ENCODE measurements at places on chromosomes 7 and 10.

- no peak for DNase-seq
These were observed 172.5 kb downstream of the ELFN1 start for GRCh38 chr7:1842321-1843221.

DNA sequence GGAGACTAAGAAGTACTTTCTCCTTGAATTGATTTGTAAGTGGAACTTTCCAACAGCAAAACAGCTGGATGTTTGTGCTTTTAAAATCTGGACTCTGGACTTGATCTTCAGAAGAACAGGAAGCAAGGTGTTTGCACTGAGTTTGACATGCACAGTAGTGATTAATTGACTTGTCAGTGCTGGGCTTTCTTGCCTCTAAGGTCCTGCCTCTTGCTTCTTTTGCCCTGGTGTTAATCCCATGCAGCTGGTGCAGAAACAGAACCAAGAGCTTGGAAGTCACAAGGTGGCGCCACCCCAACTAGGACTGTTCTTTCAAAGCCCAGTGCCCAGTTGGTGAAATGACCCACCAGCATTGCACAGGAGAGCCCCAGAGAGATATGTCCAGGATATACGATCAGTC, 66.8 kb upstream of the SEPHS1 start:
- no peak for DNase-seq

DNA sequence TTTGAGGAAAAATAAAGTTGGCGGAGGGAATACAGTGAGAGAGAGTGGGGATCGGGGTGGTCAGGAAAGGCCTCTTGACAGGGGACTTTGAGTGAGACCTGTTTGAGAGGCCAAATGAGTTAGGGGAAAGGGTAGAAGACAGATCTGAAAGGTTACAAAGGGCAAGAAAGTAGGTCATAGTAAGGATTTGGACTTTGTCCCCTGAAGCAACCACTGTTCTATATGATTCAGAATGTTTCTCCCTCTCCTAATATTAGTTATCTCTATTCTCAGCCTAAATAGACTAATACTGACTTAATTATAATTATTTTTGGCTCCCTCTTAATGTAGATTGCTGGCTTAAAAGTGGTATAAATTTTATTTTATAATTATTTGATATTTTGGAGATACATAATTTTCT, 88.0 kb downstream of the CTNNA3 start:
- no peak for DNase-seq

- no peak for DNase-seq
These were observed 18.7 kb downstream of the CALD1 start for GRCh38 chr7:134798155-134798554.

GRCh38 chr10:133013463-133013862, 71.1 kb upstream of the CFAP46 start:
- peak; percentile 12 for DNase-seq

- DNase-seq: no peak
These were observed 15.0 kb downstream of the CDK14 start for GRCh38 chr7:90611115-90611514.

GRCh38 chr10:74900297-74900696, 73.9 kb downstream of the KAT6B start:
- peak; percentile 48 for DNase-seq

DNA sequence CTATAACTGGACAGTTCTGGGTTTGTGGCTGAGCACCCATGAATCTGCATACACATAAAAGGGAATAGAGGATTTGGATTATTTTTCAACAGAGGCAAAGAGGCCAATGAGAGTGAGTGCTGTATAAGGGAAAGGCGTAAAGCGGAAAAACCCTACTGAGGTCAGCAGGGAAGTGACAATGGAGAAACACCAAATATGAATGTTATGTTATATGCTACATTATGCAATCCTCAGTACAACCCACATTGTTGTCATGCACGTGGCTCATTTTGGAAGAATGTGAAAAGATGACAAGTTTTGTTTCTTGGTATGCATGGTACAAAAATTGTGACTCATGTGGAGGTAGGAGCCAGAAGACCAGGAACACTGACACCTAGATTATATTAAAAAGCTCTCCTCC, 113.6 kb upstream of the AMPH start:
- peak; percentile 2 for DNase-seq

DNA sequence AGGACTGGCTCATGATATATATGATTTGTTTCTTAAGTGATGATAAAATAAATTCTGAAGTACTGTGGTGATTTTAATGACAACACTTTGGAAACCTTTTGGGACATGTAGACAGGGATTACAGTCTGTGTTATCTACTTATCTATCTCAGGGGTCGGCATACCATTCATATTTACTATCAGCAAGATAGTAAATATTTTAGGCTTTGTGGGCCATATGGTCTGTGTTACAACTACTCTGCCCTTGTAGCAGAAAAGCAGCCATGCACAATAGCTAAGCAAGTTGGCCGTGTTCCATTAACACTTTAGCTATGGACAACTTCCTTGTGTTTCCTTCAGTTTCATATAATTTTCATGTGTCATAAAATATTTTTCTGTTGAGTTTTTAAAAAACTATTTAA, 97.8 kb upstream of the PRPS1L1 start:
- DNase-seq: no peak

GRCh38 chr7:112383671-112384417, 66.4 kb upstream of the IFRD1 start:
- DNase-seq: peak; percentile 14

- DNase-seq: no peak
These were observed 176.8 kb downstream of the PKD1L1 start for GRCh38 chr7:47771336-47771989.

- peak; percentile 6 for DNase-seq
These were observed 198.0 kb downstream of the CAMK1D start for GRCh38 chr10:12547301-12547771.

GRCh38 chr10:5522913-5523560, 1.7 kb upstream of the CALML3 start:
- DNase-seq: no peak

DNA sequence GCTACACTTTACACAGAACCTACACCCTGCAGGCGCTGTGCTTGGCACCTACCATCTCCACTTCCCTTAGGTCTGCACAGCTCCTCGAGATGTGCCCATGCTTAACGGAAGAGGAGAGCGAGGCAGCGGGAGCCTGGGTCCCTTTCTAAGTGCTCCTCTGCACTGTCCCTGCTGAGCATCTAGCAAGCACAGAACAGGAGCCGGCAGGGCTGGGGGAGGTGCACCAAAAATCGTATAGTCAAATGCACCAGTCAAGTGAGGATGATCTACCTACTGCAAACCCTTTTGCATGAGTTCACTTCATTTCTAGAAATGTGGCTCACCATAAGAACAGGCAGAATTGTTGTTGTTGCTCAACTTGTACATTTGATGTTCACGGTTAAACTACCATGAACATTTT, 267.7 kb downstream of the TNS3 start:
- DNase-seq: no peak

DNA sequence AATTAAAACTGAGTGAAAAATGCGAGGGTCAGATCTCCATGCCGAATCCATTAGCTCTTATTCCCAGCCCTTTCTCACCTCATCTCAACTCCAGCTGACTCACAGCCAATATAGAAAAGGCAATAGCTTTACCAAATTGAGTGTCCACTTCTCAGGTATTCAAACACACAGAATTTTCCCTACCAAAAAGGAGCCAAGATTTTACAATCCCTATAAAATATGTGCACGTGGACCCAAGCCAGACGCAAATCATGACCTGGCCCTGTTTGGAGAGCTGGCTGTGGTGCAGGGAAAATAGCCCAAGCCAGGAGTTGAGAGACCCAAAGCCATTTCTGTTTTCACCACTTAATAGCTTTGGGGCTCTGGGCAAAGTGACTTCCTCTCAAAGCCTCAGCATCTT, 379.7 kb upstream of the AUTS2 start:
- DNase-seq: no peak

DNA sequence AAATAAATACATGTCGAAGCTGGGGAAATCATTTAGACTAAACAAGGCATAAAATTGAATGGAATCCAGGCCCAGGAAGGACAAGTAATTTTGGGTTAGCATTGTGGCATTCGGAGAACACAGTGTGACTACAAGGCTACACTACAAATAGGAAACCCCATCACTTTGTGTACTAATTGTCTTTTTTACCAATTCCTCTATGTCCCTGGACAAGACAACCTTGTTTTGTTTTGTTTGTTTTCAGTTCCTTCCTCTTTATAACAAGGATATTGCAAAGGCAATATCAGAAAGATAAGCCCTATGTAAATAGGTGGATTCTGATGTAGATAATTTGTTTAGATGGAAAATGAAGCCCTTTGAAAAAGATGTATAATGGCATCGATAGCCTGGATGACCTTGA, 215.9 kb upstream of the MKLN1 start:
- no peak for DNase-seq

GRCh38 chr10:112649006-112649821, 202.2 kb downstream of the VTI1A start:
- no peak for DNase-seq

GRCh38 chr7:142548978-142549377, 200.3 kb upstream of the PRSS1 start:
- no peak for DNase-seq

- DNase-seq: no peak
These were observed 34.5 kb downstream of the MAD1L1 start for GRCh38 chr7:2198206-2198605.

- DNase-seq: no peak
These were observed 393.8 kb downstream of the DNAJB6 start for GRCh38 chr7:157730614-157731013.

DNA sequence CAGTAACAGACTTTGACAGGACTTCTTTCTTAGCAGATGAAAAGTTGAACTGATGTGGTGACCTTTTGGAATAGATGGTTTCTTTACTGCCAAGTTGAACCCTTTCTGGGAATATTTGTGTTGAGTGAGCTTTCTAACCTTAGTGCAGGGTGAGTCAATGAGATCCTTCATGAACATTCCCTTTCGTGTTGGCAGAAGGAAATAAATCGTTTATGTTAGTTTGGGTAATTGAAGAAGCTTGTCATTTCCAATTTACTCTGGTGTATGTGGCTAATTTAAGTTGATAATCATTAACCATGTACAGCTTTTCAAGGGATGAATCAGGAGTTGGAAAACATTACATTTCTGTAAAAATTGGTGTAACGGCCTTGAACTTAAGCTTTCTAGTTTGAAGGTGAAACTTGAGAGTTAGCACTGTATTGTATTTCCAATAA, 43.4 kb downstream of the PTTG1IP2 start:
- no peak for DNase-seq

DNA sequence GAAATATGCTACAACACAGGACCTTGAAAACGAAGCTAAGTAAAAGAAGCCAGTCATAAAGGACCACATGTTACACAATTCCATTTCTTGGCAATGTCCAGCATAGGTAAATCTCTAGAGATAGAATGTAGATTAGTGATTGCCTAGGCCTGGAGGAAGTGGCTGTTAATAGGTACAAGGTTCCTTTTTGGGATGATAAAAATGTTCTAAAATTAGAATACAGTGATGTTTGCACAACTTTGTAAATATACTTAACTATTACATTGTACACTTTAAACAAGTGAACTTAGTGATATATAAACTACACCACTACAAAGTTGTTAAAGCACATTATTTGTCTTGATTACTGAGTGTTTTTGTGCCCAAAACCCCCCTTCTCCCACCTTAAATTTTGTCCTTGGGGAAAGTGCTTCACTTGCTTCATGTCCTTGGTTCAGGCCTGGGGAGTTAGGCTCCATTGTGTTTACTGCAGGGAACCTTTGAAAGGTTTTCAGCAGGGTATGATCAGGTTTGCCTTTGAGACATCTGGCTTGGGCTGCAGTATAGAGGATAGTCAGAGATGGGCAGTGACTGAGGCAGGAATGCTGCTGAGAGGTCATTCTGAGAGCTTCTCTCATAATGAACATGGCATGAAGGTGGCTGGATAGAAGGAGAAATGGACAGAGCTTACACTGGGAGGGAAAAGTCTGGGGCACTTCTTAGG, 1052.6 kb downstream of the REEP3 start:
- DNase-seq: no peak

DNA sequence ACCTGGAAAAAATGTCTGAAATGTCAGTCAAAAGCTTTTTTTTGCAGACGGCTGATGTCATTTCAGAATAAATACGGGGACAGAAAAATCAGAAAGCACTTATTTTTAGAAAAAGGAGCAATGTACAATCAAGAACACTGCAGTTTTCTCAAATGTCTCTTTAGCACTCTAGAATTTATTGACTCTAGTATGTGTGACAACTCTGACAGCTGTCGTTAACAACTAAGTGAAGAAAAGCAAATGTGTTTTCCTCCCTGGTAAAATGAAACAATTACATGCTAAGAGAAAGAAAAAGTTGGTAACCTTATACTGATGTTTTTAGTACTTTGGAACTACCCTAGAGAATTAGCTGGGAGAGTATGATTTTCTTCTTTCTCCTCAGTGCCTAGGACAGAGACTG, 497.4 kb downstream of the GRM8 start:
- DNase-seq: no peak

GRCh38 chr10:123748711-123749110, 82.6 kb downstream of the GPR26 start:
- DNase-seq: no peak

DNA sequence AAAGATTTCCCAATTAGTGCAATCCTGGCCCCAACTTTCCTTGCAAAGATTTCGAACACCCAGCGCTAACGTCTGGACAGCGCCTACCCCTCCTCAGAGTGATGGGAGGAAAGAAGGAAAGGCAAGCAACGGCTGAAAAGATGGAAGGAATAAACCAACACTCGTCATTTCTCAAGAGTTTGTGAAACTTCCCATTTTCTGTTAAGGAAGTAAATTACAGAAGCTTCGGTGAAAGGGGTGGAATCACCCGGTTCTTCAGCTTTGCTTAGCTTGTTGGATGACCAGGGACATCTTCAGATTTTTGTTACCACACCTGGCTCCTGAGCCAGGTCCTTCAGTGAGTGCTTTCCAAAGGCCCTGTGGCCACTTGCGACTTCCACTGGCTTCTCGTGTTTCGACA, 313.1 kb downstream of the SKIDA1 start:
- no peak for DNase-seq

DNA sequence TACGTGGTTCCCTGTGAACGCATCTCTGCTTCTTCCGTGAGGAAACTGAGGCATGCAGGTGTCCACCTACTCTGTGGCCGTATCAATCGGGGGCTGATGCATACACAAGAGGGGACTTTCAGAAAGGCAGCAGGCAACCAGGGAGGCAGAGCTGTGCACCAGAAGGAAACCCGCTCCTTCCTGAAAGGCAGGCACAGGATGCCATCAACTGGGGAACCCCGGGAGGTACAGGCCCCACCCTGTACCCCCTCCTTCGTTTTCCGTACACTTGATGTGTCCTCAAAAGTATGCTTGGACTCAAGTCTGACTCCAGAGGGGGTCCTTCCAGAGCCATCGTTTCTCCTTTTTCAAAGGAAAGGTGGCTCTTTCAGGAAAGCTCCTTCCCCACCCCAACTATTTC, 59.5 kb downstream of the ASB13 start:
- DNase-seq: peak; percentile 19

DNA sequence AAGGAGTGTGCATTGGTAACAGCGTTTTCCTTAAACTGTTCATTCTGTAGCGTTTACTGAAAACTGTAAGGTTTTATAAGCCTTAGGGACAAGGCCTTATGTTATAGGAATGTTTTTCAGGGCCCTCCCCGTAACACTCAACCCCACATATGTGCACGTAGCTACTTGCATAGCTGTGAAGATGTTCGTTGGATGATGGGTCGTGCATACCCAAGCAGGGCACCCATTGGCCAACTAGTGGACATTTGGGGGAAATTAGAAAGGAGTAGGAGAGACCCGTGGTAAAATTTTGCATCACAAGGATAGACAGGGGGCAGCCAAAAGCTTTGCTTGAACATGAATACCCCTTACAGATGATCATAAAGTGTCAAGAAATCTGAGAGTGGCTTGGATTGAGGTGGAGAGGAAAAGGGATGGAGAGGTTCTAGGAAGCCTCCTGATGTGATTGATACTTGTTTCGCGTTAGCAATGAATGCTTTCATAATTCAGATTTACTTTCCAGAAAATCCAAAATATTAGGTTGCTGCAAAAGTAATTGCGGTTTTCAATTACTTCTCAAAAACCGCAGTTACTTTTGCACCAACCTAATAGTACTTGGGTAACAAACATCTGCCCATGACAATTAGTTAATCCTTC, 878 bp downstream of the SEC61A2 start:
- peak; percentile 63 for DNase-seq

Measured in CD4-positive, alpha-beta T cell treated with Interleukin-12 subunit alpha and Interleukin-12 subunit beta, for 1 hour (primary cell).